NCI-H1930 (cell line): ENCODE measurements at places on chromosomes 6 and 20.

DNA sequence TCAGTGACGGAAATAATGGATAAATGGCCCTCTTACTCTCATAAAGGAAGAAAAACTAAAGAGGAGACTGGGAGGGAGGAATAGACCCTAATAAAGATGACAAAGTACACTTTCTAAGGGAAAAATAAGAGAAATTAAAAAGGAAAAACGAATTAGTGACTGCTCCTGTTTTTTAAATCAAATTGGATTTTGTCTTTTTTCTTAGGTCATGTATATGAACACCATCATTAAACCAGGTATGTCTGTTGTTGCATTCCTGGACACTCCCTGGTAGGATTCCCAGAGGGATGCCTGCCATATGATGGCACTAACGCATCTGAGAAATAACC lies 59.4 kb upstream of the BTN3A2 start:
- DNase-seq: no peak

DNA sequence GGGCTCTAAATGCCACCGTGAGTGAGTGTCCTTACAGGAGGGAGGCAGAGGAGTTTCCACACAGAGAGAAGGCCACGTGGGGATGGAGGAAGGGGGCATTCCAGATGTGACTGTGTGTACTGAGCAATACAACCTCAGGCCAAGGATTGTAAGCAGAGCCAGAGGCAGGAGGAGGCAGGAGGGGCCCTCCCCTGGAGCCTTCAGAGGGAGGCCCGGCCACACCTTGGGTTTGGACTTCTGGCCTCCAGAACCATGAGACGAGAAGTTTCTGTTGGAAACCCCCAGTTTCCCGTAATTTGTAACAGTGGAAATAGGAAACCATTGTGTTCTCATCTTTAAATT lies 9.3 kb upstream of the KIF25 start:
- DNase-seq: no peak

- DNase-seq: no peak
Observed at GRCh38 chr20:35489717-35490116, 34.3 kb downstream of the CEP250 start.

GRCh38 chr6:91075244-91075976 lies 488.5 kb upstream of the MAP3K7 start:
- DNase-seq: no peak

DNA sequence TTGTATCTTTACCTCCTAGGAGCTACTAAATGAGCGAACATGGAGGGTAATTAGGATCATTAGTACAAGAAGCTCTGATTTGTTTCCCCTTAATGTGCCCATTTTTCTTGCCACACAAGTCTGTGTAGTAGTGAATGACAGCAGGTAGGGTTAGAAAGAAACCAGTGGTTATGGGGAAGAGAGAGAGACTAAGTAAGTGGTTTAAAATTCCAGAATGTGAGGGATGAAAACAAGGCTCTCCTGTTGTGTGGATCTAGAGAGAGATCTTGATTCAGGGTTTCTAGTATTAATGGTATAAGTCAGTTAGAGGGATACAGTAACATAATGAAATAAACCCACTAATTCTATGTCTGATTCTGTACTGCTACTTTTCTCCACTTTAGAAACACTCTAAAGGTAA lies 22.7 kb downstream of the STXBP5 start:
- no peak for DNase-seq
